ENCODE measurements at places on chromosomes 4 and X.

DNA sequence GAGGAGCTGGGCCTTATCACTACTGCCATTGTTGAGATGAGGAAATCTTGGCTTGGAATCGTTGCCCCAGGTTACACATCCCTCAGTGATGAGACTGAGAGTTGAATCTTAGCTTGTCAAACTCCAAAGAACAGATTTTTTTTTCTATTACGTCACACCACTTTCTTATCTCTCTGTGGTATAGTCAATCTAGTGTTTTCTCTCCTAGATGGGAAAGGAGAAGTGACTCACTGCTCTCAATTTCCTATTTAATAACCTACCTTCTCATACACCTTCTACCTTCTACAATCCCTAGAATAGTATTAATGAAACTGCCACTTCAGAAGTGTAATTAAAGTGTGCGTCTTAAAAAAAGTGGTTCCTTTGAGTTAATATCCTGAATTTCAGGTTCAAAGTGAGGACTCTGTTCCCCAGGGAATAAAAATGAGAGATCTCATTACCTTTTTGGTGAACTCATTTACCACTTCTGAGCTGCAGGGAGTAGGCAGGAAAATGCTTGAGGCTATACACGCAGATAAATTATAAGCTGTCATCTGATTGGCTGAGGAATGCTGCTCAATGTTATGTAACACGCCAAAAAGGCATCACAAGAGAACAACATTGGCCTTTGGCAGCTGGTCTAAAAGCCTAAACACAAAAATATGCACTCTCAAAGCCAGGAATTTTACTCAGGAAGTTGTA lies 59.3 kb downstream of the MAD2L1 start:
- peak; percentile 68 for DNase-seq

DNA sequence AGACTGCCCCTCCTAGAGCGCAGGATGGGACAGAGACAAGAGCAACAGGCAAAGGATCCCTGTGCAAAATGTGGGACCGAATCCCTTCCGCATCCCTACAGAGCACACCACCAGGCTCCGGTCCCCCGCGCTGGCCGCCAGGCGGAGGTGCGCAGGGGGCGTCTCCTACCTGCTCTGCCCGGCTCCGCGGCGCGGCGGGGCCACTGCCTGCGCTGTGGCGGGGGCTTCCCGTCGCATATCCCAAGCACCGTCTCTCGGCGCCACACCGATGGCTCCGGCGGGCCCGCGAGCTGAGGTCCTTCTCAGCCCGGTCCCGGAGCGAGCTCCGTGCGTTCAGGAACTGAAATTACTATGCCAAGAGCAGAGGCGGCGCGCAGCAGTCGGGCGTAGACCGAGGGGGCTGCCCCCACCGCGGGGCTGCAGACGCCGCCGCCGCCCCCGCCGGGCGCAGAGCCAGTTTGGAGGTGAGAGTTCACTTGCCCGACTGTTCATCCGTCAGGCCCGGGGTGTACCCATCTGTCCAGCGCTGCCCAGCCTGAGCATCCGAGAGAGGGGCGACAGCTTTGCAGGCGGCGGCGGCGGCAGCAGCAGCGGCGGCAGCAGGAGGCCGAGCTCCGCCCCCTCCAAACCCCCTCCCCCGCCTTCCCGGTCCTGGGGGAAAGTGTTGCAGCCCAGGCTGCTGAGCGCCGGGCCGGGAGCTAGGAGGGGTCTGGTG lies at the start of gene GPRIN3:
TSS of gene GPRIN3 (minus strand) at position 355 of the 715 bp plus-strand sequence. CDS start 57,690 bp downstream, outside the sequence.
- DNase-seq: no peak

DNA sequence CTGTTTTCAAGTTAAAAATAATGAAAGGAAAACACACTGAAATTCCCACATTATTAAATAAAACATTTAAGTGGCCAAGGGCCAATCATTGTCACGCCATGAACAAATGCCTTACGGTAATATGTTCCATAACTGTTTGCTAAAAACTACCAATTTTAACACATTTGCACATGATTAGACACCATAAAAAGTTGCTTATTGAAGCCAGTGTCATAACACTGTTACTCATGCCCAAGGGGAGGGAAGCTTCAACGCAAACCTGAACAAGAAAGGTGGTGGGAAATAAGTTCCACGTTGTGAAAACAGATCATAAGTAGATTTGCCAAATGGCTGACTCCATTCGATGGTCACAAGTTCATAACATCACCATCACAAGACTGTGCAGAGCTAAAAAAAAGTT lies 739.3 kb upstream of the FAM241A start:
- no peak for DNase-seq

DNA sequence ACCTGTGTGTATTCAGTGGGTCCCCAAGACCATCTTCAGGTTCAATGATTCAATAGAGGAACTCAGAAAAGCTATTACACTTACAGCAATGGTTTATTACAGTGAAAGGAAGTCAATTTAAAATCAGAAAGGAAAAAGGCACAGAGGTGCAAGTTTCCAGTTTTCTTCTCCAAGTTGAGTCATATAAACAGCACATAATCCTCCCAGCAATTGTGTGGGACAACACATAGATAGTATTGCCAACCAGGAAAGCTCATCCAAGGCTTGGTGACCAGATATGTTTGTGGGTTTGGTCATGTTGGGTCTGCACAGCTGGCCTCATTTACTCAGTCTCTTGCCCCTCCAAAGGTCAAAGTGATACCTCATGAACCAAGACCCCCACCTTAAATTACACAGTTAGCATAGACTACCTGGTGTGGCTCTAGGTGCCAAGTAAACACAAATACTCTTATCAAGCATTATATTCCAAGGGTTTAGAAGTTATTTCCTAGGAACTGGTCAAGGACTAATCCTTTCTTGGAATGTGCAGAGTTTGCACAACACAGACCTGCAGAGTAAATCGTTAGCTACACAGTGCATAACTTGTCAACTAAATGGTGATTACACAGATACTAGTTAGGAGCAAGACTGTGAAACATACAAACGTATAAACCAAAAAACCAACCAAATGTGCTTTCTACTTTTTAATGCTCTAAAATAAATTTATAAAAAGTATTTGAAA lies 777.3 kb downstream of the PCDH18 start:
- DNase-seq: no peak

GRCh38 chrX:38220024-38220414 lies 652 bp downstream of the SRPX start:
- no peak for DNase-seq

Data from non-pigmented ciliary epithelial cell (primary cell).